ENCODE measurements at places on chromosomes 5 and 9.

DNA sequence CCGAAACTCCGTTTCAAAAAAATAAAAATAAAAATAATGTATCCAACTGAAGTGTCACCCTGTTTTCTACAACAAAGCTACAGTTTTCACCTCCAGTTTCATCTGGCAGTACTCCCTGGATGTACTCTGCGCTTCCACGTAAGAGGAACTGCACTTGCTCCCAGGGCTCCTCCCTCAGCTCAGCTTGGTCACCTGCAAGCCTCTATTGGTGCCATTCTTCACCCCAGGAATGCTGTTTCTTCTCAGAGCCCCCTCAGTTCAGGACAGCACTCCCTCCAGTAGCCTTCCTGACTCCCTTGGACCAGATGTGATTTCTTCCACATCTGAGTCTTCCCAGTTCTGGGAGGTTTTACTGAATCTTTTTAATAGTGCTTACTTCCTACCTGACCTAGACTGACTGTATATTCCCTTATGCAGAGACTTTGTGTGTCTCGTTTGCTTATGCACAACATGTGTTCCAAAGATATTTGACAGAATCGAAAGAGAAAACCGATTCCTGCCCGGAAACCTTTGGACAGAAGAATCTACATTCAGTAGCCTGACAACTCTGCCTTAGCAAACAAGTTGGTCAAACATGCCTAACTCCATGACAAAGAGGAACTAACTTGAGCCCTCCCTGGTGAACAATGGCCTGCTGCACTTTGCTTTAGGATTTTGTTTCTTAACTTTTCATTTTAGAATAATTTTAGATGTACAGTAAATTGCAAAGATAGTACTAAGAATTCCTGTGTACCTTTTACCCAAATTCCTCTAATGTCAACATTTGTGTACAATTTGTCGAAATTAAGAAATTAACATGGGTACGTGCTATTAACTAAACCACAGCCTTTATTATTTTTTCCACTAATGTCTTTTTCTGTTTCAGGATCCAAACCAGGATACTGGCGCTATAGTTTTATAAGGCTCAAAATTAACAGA is 814 bp downstream of the CCDC125 start:
- DNase-seq = no peak

DNA sequence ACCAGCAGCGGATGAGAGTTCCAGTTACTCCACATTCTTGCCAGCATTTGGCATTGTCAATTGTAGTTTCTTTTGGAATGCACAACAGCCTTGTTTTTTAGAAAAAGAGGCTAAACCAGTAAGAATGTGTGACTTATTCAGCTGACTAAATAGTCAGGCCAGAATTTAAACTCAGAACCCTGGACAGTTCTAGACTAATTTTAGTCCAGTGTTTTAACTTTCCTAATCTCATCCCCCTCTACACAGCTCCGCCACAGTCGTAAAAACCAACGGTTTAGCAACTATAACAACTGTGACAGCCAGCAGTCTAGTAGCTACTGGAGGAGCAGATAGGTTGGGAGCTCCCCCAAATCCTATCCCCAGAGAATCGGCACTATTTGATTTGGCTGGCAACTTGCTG is 103.7 kb downstream of the FOXD1 start:
- no peak for DNase-seq

GRCh38 chr5:11037941-11038340 is 276.9 kb upstream of the DAP start:
- no peak for DNase-seq

- DNase-seq = no peak
Observed at GRCh38 chr5:142782976-142783530, 12.9 kb downstream of the ARHGAP26 start.

DNA sequence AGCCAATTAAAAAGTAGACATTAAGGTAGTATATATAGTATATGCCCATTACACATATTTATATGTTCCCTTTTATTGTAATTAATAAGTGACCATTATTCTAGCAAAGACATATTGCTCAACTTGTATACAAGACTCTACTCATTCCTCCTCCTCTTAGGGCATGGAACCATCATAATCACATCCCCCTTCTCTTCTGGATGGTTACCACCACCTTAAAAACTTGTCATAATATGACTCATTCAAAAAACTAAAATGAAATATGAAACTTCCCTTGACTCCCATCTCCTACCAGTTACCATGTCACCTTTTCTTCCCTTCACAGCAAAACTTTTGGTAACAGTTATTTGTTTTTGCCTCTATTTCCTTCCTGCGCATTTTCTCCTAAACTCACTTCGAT is 438.7 kb downstream of the KDM4C start:
- DNase-seq = no peak

DNA sequence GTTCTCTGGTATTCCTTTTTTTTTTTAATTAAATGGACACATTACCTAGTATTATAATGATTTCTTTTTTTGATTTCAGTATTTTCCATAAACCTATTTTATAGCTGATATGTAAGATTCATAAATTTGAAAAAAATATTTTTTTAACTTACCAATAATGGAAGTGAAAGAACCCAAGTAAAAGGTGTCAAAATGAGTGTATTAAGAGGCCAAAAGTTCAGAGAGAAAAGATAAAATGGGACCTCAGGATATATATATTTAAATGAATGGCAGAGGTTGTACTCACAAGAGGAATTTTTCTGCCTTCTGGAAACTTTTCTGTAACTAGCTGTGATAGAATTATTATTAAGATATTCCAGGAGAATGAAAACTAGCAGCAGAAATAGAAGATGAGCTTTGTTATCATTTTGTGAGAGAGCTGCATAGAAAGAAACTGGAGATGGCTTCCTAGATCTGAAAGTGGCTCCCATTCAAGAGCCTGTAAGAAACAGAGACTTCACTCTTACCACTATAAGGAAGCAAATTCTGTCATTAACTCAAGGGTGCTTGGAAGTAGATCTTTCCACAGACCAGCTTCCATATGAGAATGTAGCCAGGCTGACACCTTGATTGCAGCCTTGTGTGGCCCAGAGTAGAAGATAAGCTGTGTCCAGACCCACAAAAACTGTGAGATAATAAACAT is 91.7 kb downstream of the MRPS30 start:
- DNase-seq = no peak

GRCh38 chr5:87432460-87432859 is 19.7 kb upstream of the CCNH start:
- DNase-seq = no peak

DNA sequence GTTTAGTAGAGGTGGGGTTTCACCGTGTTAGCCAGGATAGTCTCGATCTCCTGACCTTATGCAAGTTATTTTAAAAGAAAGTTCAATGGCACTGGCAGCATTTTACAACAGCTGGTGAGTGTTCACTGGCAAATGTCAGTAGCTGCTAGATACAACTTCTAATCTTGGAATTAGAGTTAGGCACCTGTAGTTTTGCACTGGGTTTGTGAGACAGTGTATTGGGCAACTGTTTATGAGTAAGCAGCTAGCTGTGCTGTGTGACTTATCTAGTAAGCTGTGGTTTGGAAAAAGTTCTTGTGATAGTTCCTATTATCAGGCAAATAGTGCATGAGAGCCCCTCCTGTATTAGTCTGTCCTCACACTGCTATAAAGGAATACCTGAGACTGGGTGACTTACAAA is 61.5 kb downstream of the UBE2QL1 start:
- DNase-seq = no peak

DNA sequence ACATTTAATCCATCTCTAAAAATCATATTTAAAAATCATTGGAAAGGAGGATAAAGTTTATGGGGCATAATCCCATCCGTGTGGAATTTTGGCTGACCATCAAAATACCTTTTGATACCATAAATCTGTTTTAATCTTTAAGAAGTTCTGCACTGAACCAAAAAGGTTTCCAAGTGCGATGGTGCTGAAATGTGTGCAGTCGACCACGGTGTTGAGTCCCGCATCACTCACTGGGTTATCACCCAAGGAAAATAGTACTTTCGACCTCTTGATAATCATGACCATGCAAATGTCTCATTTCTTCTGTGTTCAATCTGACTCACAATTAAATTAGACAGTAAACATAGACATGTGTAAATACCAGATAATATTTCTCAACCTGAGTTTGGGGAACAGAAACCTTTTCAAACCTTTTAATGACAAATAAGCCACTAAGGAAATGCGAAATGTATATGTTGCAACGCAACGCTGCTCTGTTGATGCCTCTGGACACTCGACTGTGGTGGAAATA is 62.0 kb upstream of the CDH6 start:
- DNase-seq = no peak

GRCh38 chr9:85228111-85228855 is 513.5 kb downstream of the AGTPBP1 start:
- no peak for DNase-seq

DNA sequence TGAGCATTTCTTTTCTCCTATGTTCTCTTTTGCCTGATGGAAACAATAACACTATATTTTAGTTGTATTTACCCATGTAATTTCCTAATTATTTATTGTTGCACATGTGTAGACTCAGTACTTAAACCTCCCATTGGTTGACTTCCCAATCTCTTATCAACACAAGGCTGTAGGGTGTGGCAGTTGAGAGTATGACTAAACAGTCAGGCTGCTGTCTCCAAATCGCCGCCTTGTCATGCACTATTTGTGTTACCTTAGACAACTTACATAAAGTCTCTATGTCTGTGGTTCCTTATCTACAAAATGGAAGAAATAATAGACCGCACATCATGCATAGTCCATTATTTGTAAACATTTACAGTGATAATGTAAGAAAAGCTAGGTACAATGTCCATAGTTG is 68.9 kb upstream of the EFNA5 start:
- DNase-seq = no peak

GRCh38 chr9:78448960-78449673 is 152.2 kb downstream of the PSAT1 start:
- no peak for DNase-seq

GRCh38 chr9:114853071-114853855 is 47.4 kb upstream of the TNFSF15 start:
- DNase-seq = no peak

- DNase-seq = no peak
Observed at GRCh38 chr5:171149333-171149732, 159.7 kb upstream of the TLX3 start.

GRCh38 chr5:178301641-178302040 is 69.0 kb upstream of the PHYKPL start:
- DNase-seq = no peak

DNA sequence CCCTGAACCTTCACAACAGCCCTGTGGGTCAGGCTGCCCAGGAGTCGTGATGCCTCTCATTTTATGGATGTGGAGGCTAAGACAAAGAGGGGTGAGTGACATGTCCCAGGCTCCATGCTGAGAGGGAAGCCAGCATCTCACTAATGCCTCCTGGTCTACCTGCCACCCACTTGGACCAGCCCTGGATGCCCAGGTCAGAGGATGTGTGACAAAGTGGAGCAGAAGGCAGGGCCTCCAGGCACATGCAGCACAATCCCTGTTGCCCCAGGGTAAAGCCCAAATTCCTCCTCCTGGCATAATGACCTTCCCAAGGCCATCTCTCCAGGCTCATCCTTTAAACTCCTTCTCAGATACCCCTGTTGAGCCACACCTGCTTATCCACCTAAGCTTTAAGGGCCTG is 51.4 kb upstream of the XPA start:
- no peak for DNase-seq

GRCh38 chr5:27011274-27011673 is 27.1 kb downstream of the CDH9 start:
- no peak for DNase-seq

GRCh38 chr9:132443951-132444607 is 34.1 kb downstream of the CFAP77 start:
- no peak for DNase-seq

GRCh38 chr9:109416135-109416706 is 81.9 kb downstream of the PTPN3 start:
- DNase-seq = no peak

- DNase-seq = no peak
Observed at GRCh38 chr5:159906943-159907342, 9.3 kb upstream of the ADRA1B start.

- peak; percentile 76 for DNase-seq
Observed at GRCh38 chr9:33139421-33140228, 27.5 kb downstream of the B4GALT1 start.

DNA sequence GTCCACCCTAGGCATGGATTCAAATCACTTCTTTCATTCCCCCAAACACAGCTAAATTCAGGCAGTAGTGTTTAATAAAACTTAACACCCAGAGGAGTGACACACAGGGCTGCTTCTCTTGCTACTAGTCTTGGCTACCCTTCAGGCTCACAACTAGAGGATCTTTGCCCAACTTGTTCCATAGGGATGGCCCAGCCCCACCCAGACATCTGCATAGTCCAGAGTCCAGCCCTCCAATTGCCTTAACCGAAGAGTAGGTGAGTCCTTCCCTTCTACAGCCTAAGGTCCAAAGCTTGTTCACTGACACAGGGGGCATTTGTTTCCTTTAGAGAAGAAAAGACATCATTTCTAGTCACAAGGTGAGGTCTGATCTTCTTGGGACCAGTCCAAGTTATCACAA is 15.2 kb upstream of the RXFP3 start:
- DNase-seq = no peak

DNA sequence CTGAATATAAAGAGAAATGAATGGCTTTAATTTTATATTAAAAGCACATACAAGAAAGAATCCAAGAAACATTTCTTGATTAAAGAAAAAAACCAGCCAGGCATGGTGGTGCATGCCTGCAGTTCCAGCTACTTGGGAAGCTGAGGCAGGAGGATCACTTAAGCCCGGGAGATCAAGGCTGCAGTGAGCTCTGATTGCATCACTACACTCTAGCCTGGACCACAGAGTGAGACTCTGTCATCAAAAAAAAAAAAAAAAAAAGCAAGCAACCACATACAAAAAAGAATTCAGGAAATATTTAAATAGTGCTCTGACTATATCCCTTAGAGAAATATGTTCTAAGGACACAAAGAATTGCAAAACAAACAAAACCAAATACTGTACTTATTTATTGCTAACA is 2.5 kb upstream of the PLAC8L1 start:
- DNase-seq = no peak

GRCh38 chr9:122374885-122375420 is 4.1 kb downstream of the PTGS1 start:
- no peak for DNase-seq

GRCh38 chr5:144308906-144309670 is 138.4 kb downstream of the KCTD16 start:
- no peak for DNase-seq

- DNase-seq = no peak
Observed at GRCh38 chr9:98161851-98162250, 30.6 kb downstream of the CORO2A start.

DNA sequence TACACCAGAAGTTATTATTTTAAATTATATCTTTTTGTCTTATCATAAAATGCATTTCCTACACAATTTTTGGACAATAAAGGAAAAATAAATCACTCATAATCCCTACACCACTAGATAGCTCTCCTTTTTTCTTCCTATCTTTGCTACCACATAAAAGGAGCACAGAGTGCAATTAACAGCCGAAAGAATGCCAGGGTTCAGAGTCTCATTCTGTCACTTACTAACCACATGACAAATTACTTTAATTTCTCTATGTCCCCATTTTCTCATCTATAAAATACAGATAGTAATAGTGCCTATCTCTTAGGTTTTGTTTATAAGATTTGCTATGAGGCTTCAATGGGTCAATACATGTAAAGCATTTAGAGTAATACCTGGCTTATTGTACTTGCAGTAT is 158.7 kb upstream of the GRIN3A start:
- no peak for DNase-seq

Data from non-pigmented ciliary epithelial cell (primary cell).